ENCODE measurements at places on chromosomes 6 and 20. TPM values are rescaled to one million over a fixed set of nuclear protein-coding genes. Genes with fewer than 3 reads are reported as not detected.

GRCh38 chr6:2225422-2226392 lies 19.7 kb downstream of the GMDS start:
- H3K36me3 ChIP-seq: no peaks in the 10 kb centered on the region
- DNase-seq: no peak
- no peaks in the 10 kb centered on the region for H3K27me3 ChIP-seq
- no peaks in the 10 kb centered on the region for H3K4me1 ChIP-seq
- no peak overlapping the region for H3K27ac ChIP-seq

DNA sequence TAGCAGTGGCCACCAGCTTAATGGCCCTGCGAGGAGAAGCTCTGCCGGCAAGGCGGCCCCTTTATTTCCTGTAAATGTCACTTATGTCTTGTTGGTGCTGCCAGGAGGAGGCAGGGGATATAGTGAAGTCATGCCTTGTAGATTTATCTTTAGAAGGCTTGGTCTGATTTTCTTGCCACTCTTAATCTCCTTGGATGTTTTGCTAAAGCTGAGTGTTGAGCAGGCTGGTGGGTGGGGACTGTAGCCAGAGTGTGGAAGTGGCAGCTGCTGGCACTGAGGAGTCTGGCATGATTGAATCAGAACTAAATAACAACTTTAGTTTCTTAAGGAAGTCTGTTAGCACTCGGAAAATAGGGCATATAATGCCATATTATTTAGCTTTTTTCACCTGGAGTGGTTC lies 77.9 kb downstream of the PHF20 start:
- no peaks in the 10 kb centered on the region for H3K4me1 ChIP-seq
- no peak overlapping the region for H3K27ac ChIP-seq
- no peaks in the 10 kb centered on the region for H3K36me3 ChIP-seq
- DNase-seq: no peak
- H3K27me3 ChIP-seq: no peaks in the 10 kb centered on the region

DNA sequence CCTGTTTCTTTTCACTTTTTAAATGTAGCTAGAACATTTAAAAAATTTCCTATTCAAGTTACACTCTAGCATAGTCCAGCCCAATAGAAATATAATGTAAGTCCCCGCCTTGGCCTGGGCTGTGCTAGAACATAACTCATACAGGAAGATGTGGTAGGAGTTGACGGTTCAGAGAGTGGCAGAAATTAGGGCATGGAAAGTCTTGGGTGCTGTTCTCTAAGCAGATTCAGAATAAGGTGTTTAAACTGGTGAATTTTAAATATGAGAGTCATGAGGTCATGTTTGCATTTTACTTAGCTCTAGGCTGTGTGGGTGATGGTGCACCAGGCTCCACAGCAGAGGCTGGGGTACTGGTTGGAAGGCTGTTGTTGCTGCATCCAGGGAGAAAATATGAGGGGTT lies 256.5 kb downstream of the FARS2 start:
- H3K27ac ChIP-seq: no peak overlapping the region
- H3K4me1 ChIP-seq: no peaks in the 10 kb centered on the region
- no peak overlapping the region for H3K4me3 ChIP-seq

- no peak for DNase-seq
- no peaks in the 10 kb centered on the region for H3K36me3 ChIP-seq
- H3K27me3 ChIP-seq: no peaks in the 10 kb centered on the region
- no peak overlapping the region for H3K27ac ChIP-seq
- no peaks in the 10 kb centered on the region for H3K4me1 ChIP-seq
- no peak overlapping the region for H3K4me3 ChIP-seq
Measured at GRCh38 chr6:157530126-157530525, 149.1 kb downstream of the ZDHHC14 start.

GRCh38 chr6:74415056-74415455 lies 719.1 kb downstream of the CD109 start:
- no peak overlapping the region for H3K4me3 ChIP-seq
- no peak overlapping the region for H3K27ac ChIP-seq
- DNase-seq: no peak

DNA sequence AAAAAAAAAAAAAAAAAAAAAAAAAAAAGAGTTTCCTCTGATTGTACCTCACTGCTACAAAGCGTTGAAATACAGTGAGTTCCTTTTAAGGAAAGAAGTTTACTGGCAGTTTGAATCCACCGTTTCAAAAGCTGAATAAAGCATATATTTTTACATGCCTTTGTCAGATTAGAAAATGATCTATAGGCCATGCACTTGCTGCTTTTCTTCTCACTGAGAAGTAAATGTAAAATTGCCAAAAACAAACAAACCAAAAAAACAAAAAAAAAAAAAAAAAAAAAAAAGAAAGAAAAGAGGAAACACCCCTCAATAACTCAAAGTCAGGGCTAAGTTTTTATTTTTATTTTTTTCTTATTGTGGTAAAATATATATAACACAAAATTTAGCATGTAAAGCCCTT lies 81.9 kb downstream of the LYRM4 start:
- H3K4me3 ChIP-seq: no peak overlapping the region
- no peaks in the 10 kb centered on the region for H3K27me3 ChIP-seq
- H3K27ac ChIP-seq: no peak overlapping the region
- DNase-seq: no peak

GRCh38 chr20:36795691-36796090 lies 22.1 kb upstream of the DSN1 start:
- H3K4me3 ChIP-seq: no peak overlapping the region
- no peaks in the 10 kb centered on the region for H3K36me3 ChIP-seq
- no peaks in the 10 kb centered on the region for H3K4me1 ChIP-seq
- no peak overlapping the region for H3K27ac ChIP-seq
- no peak for DNase-seq
- H3K27me3 ChIP-seq: no peaks in the 10 kb centered on the region

DNA sequence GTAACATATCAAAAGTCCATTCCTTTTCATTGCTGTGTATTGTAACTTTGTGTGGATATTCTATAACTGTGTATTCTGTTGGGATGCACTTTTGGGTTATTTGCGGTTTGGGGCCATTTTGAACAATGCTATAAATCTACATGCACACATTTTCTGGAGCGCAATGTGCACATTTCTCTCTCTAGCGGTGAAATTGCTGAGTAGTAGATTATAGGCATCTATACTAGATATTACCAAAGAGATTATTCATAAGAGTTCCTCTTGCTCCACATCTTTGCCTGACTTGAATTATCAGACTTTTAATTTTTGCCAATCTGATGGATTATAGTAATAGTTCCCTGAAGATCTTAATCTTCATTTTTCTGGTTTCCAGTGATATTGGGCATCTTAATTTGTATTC lies 18.3 kb upstream of the FRK start:
- no peak overlapping the region for H3K4me3 ChIP-seq
- no peak overlapping the region for H3K27ac ChIP-seq
- H3K36me3 ChIP-seq: no peaks in the 10 kb centered on the region
- no peaks in the 10 kb centered on the region for H3K27me3 ChIP-seq

GRCh38 chr6:41343641-41344187 lies 8.3 kb downstream of the NCR2 start:
- no peak overlapping the region for H3K4me3 ChIP-seq
- H3K27ac ChIP-seq: no peak overlapping the region
- H3K4me1 ChIP-seq: no peaks in the 10 kb centered on the region
- H3K36me3 ChIP-seq: no peaks in the 10 kb centered on the region
- no peak for DNase-seq
- H3K27me3 ChIP-seq: no peaks in the 10 kb centered on the region

DNA sequence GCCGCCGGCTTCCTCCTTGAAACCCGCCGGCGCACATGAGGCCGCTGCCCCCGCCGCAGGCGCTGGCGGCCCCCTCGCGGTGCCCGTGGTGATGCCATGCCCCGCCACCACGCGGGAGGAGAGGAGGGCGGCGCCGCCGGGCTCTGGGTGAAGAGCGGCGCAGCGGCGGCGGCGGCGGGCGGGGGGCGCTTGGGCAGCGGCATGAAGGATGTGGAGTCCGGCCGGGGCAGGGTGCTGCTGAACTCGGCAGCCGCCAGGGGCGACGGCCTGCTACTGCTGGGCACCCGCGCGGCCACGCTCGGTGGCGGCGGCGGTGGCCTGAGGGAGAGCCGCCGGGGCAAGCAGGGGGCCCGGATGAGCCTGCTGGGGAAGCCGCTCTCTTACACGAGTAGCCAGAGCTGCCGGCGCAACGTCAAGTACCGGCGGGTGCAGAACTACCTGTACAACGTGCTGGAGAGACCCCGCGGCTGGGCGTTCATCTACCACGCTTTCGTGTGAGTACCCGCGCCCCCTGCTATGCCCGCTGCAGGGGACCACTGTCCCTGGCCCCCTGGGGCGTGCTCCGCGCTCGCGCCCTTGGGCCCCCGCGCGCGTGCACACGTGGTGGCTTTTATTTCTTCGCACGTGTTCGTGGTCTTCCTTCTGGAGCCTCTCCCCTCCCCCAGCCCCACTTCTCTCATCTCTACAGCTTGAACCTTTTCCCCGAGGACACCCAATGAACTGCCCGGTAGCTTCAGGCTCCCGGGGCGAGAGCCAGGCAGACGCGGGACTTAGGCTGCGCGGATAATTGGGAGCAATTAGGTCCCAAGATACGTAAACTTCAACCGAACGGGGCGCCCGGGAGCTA lies 453 bp downstream of the KCNQ5 start:
- H3K4me1 ChIP-seq: peaks cover 17% of the 10 kb centered on the region
- no peak overlapping the region for H3K27ac ChIP-seq
- no peak for DNase-seq

- H3K4me3 ChIP-seq: no peak overlapping the region
- no peak overlapping the region for H3K27ac ChIP-seq
- no peaks in the 10 kb centered on the region for H3K36me3 ChIP-seq
- peaks cover 10% of the 10 kb centered on the region for H3K4me1 ChIP-seq
Measured at GRCh38 chr20:35271904-35272303, 6.0 kb downstream of the MMP24OS start.

DNA sequence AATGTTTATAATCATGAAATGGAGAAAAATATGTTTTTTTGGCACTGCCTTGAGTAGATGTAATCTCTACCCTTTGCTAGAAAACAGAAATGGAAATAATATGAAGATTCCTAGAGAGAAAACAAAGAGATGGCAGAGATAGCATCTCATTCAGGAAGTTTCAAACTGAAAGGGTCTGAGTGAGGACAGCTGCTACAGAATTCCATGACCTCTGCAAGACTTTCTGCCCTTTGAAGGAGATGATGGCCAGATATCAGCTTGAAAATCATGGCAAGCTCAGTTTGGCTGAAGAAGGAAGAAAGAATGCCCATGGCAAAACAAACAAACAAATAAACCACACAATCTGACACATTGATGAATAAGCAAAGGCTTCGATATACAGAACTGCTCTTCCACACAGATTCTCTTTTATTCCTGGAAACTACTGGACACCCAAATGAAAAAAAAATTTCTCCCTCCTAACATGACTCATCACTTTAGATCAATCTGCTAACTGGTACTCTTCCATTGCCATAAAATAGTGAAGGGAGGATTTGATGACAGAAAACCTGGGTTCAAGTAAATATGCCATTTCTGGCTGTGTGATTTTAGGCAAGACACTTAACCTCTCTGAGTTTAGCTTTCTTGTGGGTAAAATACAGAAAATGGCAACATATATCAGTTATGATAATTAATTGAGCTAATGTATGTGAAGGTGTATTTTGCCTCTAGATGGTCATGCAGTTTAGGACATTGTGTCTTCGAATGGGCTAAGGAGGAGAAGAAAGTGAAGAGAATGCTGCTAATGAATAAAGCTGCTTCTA lies 105.9 kb upstream of the SPACA1 start:
- no peak overlapping the region for H3K4me3 ChIP-seq
- H3K36me3 ChIP-seq: no peaks in the 10 kb centered on the region
- H3K27ac ChIP-seq: no peak overlapping the region
- no peaks in the 10 kb centered on the region for H3K4me1 ChIP-seq

ATRN gene
- 29.7 TPM for total RNA-seq

PCED1A gene
- 43.6 TPM for total RNA-seq

PSORS1C1 gene
- total RNA-seq: 0.26 TPM

Data from uterus (tissue), 4 donors.